ENCODE measurements at places on chromosomes 1 and 21.
A peak's percentile ranks its signal among the peaks of the same experiment; 100 is the strongest.

DNA sequence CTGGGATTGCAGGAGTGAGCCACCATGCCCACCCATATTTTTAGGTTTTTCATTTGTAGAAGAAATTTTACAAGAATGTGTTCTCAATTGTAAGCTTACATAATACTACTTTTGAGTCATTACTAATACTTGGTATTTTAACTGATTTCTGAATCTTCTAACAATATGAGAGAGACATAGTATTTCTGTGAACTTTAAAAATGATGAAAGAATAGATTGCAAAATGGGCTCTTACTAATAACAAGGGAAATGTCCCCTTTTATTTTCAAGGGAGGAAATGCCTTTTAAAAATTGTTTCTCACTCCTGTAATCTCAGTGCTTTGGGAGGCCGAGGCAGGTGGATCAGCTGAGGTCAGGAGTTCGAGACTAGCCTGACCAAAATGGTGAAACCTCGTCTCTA, 5.9 kb downstream of the AGO3 start:
- no peaks in the 10 kb centered on the region for H3K36me3 ChIP-seq
- H3K4me1 ChIP-seq: peaks cover 16% of the 10 kb centered on the region
- no peak overlapping the region for H3K27ac ChIP-seq
- no peaks in the 10 kb centered on the region for H3K27me3 ChIP-seq

GRCh38 chr1:45722809-45723208, 27.6 kb downstream of the IPP start:
- H3K36me3 ChIP-seq: peaks cover 10% of the 10 kb centered on the region
- H3K27ac ChIP-seq: no peak overlapping the region
- no peak overlapping the region for H3K4me3 ChIP-seq
- no peaks in the 10 kb centered on the region for H3K27me3 ChIP-seq
- no peaks in the 10 kb centered on the region for H3K4me1 ChIP-seq

- H3K4me1 ChIP-seq: peaks cover 22% of the 10 kb centered on the region
- no peak for DNase-seq
- H3K27ac ChIP-seq: no peak overlapping the region
- H3K4me3 ChIP-seq: no peak overlapping the region
- H3K27me3 ChIP-seq: no peaks in the 10 kb centered on the region
These were observed 9.5 kb upstream of the BTG2 start for GRCh38 chr1:203295796-203296195.

DNA sequence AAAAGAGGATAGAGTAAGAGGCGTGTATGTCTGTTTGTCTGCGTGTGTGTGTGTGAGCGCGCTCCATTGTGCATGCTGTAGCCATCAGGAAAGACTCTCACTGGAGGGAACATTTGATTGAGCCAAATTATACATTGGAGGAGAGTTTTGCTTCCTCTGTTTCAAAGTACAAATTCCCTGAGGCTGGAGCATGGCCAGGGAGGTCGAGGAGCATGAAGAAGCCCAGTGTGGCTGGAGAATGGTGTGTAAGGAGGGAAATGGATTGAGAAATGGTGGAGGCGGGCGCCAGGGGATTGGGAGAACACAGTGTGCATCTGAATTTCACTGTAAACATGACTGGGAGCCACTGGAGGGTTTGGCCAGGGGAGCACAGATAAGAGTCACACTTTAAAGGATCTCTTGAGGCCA, 22.1 kb upstream of the EFNA1 start:
- no peak overlapping the region for H3K27ac ChIP-seq
- no peaks in the 10 kb centered on the region for H3K4me1 ChIP-seq
- DNase-seq: no peak
- H3K27me3 ChIP-seq: no peaks in the 10 kb centered on the region

DNA sequence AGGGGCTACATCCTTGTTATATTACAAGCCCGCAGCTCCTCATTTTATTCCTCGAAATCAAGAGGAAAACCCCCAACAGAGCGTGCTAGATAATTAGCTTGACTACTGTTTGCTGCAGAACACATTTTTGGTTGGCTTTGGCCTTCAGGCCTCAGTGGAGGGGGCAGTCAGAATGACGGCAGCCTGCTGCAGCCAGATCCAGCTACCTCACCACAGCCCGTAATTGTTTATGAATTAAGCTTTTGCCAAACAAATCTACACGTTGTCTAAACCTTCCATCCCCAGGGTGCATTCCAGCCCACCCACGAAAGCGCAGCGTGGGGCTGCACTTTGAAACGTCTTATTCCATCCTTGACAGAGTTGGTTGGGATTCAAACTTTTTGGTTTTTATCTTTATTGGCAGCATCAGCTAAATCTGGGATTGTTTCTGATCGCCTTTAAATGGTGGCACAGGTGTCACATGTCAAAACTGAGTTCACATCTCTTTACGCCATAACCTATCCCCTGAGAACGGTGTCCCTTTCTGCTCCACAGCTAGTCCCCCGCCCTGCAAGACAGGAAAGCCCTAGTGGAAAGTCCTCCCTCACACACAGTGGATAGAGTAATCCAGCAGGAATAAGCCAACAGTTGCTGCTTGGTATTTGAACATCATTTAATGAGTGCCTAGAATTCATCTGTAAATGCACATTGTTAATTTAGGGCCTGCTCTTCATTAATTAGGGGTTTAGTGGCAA, 195.5 kb downstream of the LMO4 start:
- DNase-seq: no peak
- H3K27me3 ChIP-seq: no peaks in the 10 kb centered on the region
- H3K4me1 ChIP-seq: no peaks in the 10 kb centered on the region
- no peak overlapping the region for H3K4me3 ChIP-seq
- H3K36me3 ChIP-seq: no peaks in the 10 kb centered on the region

DNA sequence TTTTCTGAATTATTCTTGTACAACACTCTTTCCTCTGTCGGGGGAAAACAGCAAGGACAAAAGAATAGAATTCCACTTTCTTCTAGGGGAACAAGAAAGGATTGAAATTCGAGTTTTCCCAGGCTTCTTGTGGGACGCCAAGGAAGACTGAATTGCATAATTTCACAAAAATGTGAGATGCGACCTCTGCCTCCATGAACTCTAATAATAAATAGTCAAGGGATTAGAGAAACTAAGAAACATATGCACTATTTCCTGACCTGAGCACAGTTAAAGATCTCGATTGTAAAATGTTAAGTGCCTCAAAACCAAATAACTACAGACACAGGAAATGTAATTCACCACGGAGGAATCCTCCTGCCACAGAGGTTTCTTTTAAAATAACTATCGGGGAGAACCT, 117.3 kb upstream of the MARK1 start:
- no peak overlapping the region for H3K4me3 ChIP-seq
- no peaks in the 10 kb centered on the region for H3K36me3 ChIP-seq
- H3K4me1 ChIP-seq: peaks cover 7% of the 10 kb centered on the region
- H3K27me3 ChIP-seq: no peaks in the 10 kb centered on the region
- no peak overlapping the region for H3K27ac ChIP-seq

- H3K4me3 ChIP-seq: no peak overlapping the region
- DNase-seq: no peak
- H3K4me1 ChIP-seq: no peaks in the 10 kb centered on the region
- H3K27me3 ChIP-seq: no peaks in the 10 kb centered on the region
These were observed 40.9 kb upstream of the LRRN2 start for GRCh38 chr1:204726478-204726877.

GRCh38 chr1:75159154-75159553, 25.0 kb downstream of the LHX8 start:
- DNase-seq: no peak
- no peak overlapping the region for H3K4me3 ChIP-seq
- no peaks in the 10 kb centered on the region for H3K4me1 ChIP-seq

GRCh38 chr21:45102391-45102932, 28.1 kb downstream of the ADARB1 start:
- peak overlapping the region; percentile 49 for H3K27ac ChIP-seq
- DNase-seq: no peak
- H3K4me1 ChIP-seq: peaks cover 55% of the 10 kb centered on the region
- H3K36me3 ChIP-seq: no peaks in the 10 kb centered on the region
- no peak overlapping the region for H3K4me3 ChIP-seq

GRCh38 chr1:223665592-223666312, at the start of gene CAPN8:
CAPN8 (minus strand) TSS chr1:223665701; CDS start chr1:223665646, 55 bp downstream.
- H3K4me3 ChIP-seq: no peak within 1 kb of the TSS
- no peaks in the 10 kb centered on the region for H3K27me3 ChIP-seq

DNA sequence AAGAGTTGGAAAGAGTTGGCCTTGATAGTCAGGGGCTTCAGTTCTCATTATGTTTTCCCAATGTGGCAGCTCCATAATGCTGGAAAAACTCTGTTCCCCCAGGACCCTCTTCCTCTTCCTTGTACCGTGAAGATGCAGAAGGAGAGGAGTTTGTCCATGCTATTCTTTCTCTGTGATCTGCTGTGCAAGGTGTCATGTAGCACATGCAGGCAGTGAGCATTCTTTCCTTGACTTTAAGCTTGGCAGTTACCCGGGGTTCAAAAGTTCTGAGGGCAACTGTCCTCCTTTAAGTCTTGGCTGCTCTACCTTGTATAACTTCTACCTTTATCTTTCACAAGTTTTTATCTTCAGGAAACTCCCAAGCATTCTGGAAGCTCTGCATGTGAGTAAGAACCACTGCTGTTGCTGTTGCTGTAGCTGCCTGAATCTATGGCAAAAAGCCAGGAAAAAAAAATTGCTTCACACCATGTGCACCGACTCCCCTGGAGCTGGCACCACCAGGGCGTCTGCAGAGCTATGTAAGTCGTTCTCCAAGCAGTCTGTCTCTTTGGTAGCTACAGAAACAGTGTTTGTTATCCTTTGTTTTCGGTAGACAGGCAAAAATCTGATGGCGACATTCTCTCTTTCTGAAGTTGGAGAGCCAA, 42.7 kb upstream of the SLC16A1 start:
- no peak for DNase-seq
- H3K36me3 ChIP-seq: no peaks in the 10 kb centered on the region
- no peak overlapping the region for H3K4me3 ChIP-seq
- H3K4me1 ChIP-seq: peaks cover 8% of the 10 kb centered on the region

GRCh38 chr1:173020138-173020750, 30.5 kb downstream of the TNFSF18 start:
- H3K27me3 ChIP-seq: no peaks in the 10 kb centered on the region
- DNase-seq: no peak
- no peak overlapping the region for H3K27ac ChIP-seq

GRCh38 chr21:36692114-36692834, 6.6 kb upstream of the SIM2 start:
- H3K27ac ChIP-seq: no peak overlapping the region
- no peaks in the 10 kb centered on the region for H3K36me3 ChIP-seq
- peaks cover 6% of the 10 kb centered on the region for H3K4me1 ChIP-seq
- no peak overlapping the region for H3K4me3 ChIP-seq

GRCh38 chr1:151032164-151032563, 4.2 kb upstream of the BNIPL start:
- no peaks in the 10 kb centered on the region for H3K4me1 ChIP-seq
- H3K36me3 ChIP-seq: peaks cover 42% of the 10 kb centered on the region
- no peaks in the 10 kb centered on the region for H3K27me3 ChIP-seq
- H3K27ac ChIP-seq: no peak overlapping the region
- no peak overlapping the region for H3K4me3 ChIP-seq

DNA sequence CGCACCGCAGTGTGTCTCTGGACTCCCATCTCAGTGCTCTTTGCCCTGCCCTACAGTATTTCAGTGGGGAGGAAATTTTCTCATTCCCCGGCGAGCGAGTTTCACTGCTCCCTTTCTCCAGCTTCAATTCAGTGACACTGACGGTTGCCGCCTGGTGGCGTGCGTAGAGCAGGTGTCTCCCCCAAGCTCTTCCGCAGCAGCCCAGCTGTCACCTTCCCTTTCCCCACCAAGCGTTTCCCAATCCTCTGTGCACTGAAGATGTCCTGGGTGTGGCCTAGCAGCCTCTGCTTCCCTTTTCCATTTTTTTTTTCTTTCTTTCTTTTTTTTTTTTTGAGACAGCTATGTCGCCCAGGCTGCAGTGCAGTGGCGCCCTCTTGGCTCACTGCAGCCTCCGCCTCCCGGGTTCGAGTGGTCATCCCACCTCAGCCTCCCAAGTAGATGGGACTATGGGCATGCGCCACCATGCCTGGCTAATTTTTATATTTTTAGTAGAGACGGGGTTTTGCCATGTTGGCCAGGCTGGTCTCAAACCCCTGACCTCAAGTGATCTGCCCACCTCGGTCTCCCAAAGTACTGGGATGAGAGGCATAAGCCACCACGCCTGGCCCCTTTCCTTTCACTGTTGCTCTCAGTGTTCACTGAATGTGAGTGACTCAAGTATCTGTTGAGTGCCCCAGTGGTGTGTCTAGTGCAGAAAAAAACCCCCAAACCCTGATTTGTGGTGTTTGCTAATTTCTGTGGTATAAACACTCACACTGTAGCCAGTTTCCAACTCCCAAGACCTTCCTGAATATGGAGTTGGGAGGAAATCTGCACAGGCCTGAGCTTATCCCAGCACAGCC, 30.1 kb downstream of the TNFRSF1B start:
- no peak overlapping the region for H3K27ac ChIP-seq
- peaks cover 6% of the 10 kb centered on the region for H3K4me1 ChIP-seq
- H3K36me3 ChIP-seq: peaks cover 26% of the 10 kb centered on the region
- H3K27me3 ChIP-seq: no peaks in the 10 kb centered on the region
- DNase-seq: no peak

- no peak for DNase-seq
- H3K27ac ChIP-seq: peak overlapping the region; percentile 97
- no peaks in the 10 kb centered on the region for H3K27me3 ChIP-seq
- H3K4me1 ChIP-seq: peaks cover 24% of the 10 kb centered on the region
- peak overlapping the region; percentile 94 for H3K4me3 ChIP-seq
These were observed 953 bp upstream of the BRWD1 start for GRCh38 chr21:39314143-39315027.

GRCh38 chr1:98651116-98651632, 10.3 kb upstream of the SNX7 start:
- H3K27me3 ChIP-seq: no peaks in the 10 kb centered on the region
- H3K4me1 ChIP-seq: no peaks in the 10 kb centered on the region
- H3K36me3 ChIP-seq: no peaks in the 10 kb centered on the region
- H3K4me3 ChIP-seq: no peak overlapping the region
- H3K27ac ChIP-seq: no peak overlapping the region

GRCh38 chr1:58572690-58573089, 4.4 kb downstream of the TACSTD2 start:
- H3K4me3 ChIP-seq: no peak overlapping the region
- H3K36me3 ChIP-seq: no peaks in the 10 kb centered on the region
- no peak for DNase-seq
- H3K27me3 ChIP-seq: no peaks in the 10 kb centered on the region
- H3K27ac ChIP-seq: peak overlapping the region; percentile 78

GRCh38 chr1:207789792-207790787, 38.2 kb downstream of the CD46 start:
- no peak overlapping the region for H3K27ac ChIP-seq
- H3K27me3 ChIP-seq: no peaks in the 10 kb centered on the region
- no peak for DNase-seq
- H3K36me3 ChIP-seq: peaks cover 18% of the 10 kb centered on the region
- no peak overlapping the region for H3K4me3 ChIP-seq

- no peaks in the 10 kb centered on the region for H3K27me3 ChIP-seq
- H3K4me3 ChIP-seq: no peak overlapping the region
- H3K36me3 ChIP-seq: no peaks in the 10 kb centered on the region
- no peak for DNase-seq
- H3K27ac ChIP-seq: no peak overlapping the region
- H3K4me1 ChIP-seq: peaks cover 18% of the 10 kb centered on the region
These were observed 52.6 kb downstream of the APP start for GRCh38 chr21:26117972-26118367.

GRCh38 chr1:167298325-167298724, 77.6 kb downstream of the POU2F1 start:
- no peaks in the 10 kb centered on the region for H3K27me3 ChIP-seq
- no peak overlapping the region for H3K27ac ChIP-seq

Measured in vagina (tissue), 2 donors.